ENCODE measurements at places on chromosomes 12 and 14.

GRCh38 chr12:76702946-76703345 lies 61.0 kb upstream of the ZDHHC17 start:
- peak; percentile 28 for DNase-seq

GRCh38 chr12:93146263-93146939 lies 217.3 kb upstream of the EEA1 start:
- DNase-seq, result peak; percentile 46

- no peak for DNase-seq
Measured at GRCh38 chr12:47222520-47223030, 142.8 kb upstream of the AMIGO2 start.

GRCh38 chr14:44041700-44042099 lies 465.4 kb downstream of the FSCB start:
- DNase-seq, result no peak

DNA sequence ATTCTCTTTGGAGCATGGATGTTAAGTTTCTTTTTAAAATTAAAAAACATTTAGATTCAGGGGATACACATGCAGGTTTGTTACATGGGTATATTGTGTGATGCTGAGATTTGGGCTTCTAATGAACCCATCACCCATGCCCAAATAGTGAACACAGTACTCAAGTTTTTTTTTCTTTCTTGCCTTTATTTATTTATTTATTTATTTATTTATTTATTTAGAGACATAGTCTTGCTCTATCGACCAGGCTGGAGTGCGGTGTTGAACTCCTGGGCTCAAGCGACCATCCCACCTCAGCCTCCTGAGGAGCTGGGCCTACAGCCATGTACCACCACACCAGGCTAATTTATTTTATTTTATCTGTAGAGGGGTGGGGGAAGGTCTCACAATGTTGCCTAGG lies 2.2 kb upstream of the NCKAP1L start:
- DNase-seq, result no peak

GRCh38 chr14:23520899-23521533 lies 30.5 kb downstream of the ZFHX2 start:
- DNase-seq, result no peak

- DNase-seq, result no peak
Measured at GRCh38 chr14:48008646-48009045, 333.2 kb upstream of the MDGA2 start.

- peak; percentile 69 for DNase-seq
Measured at GRCh38 chr12:5078423-5078822, 34.7 kb downstream of the KCNA5 start.

DNA sequence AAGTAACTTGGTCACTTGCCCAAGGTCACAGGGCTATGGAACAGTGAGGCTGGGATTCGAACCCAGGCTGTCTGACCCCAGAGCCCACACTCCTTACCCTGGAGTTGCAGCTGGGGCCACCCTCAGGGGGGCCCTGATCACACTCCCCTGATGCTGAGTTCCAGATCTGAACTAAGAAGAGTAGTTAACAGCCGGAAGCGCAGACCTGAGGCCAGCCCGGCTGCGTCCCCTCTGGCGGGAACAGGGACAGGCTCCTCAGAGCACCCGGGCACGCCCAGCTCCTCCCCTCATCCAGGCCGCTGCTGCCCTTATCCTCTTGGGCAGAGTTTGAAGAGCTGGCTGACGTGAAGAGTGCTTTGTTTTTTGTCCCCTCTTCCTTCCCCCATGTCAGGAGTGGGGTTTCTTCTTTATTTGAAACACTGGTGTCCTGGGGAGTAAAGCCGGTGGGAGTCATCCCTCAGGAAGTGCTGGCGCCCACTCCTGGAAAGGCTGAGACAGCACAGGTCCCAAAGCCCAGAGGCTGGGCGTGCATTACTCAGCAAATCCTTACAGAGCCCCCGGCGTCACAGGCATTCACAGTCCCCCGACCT lies 8.7 kb downstream of the PHB2 start:
- peak; percentile 89 for DNase-seq

GRCh38 chr14:24051176-24051788 lies 527 bp upstream of the CARMIL3 start:
- DNase-seq, result no peak

DNA sequence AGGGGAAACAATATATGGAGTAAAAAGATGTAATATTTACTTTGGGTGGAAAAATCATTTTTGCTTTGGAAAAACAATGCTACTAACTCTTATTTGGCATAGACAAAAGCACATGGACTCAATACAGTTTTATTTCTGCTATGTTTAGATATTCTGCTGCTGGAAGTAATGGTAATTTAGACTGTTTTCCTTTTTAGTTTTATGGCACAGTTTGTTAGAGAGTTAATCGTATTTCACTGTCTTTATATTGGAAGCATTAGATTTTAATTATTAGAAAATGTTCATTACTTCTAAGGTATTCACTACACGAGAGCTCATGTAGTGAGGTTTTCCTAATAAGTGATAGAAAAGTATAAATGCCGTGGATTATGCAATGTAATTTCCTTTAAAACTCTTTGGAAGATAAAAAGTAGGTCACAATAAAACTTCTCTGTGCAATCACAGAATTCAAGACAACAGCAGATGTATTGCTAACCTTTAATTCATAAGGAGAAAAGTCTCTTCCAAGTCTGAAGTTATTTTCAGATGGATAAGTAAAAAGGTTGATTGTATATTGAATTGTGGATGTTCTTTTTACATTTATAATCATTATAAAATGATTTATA lies 851.8 kb downstream of the TMTC2 start:
- no peak for DNase-seq

- no peak for DNase-seq
Measured at GRCh38 chr14:68783408-68784225, 9.2 kb downstream of the ZFP36L1 start.

- DNase-seq, result no peak
Measured at GRCh38 chr14:101556566-101557320, 4.6 kb upstream of the DIO3 start.

DNA sequence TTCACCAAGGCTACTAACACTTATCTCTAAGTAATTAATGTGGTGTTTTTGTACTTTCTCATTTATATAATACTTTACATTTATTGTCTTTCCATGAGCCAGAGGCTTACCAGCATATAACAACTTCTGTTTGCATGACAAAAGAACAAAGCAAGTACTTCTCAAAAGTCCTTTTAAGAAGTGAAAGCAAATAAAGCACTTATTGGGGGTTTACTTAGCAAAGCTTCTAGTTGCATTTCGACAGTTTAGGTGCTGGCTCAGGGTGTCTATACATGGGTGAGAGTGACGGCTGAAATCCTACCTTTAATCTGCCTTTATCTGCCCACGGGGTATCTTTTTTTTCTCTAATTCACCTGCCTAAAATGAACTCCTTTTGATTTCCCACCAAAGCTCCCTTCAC lies 21.0 kb upstream of the DCN start:
- no peak for DNase-seq

GRCh38 chr12:115820656-115821055 lies 456.8 kb downstream of the MED13L start:
- no peak for DNase-seq

- no peak for DNase-seq
Measured at GRCh38 chr12:19434538-19434937, 4.8 kb upstream of the AEBP2 start.

GRCh38 chr12:95634622-95635621 lies 83.6 kb upstream of the USP44 start:
- DNase-seq, result no peak

- DNase-seq, result peak; percentile 75
Measured at GRCh38 chr12:116136340-116136739, 141.2 kb downstream of the MED13L start.

- DNase-seq, result no peak
Measured at GRCh38 chr12:71703206-71703605, 17.3 kb downstream of the TMEM19 start.

DNA sequence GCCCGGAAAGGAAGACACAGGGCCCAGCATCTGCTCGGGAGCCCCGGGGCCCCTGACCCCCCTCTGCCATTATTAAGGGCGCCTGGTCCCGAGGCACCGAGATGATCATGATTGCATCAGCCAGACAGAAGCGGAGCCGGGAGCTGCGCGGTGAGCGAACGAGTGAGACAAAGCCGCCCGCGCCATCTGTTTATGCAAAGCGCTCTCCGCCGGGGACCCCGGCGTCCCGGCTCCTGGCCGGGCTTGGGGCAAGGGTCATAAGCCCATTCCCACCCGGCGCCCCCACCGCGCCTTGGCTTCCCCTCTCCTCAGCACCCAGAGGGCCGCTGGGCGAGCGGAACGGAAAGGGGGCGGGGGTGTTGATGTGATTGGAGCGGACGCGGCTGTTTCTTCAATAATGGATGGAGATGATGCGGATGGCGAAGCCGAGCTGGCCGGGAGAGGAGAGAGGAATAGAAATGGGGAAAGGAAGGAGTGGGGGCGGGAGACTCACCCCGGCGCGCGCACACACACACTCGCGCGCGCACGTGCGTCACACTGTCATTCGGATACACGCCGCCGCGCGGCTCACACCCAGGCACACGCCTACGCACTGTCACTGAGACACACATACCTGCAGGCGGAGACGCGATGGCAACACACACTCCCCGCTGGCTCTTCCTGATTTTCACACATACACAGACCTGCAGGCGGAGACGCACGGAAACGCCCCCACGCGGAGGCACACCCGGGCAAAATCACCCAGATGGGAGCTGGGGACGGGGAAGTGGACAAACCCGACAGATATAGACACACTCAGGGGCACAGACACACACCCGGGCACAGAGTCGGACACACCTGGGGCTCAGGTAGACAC lies 10.7 kb downstream of the STAC3 start:
- peak; percentile 80 for DNase-seq

DNA sequence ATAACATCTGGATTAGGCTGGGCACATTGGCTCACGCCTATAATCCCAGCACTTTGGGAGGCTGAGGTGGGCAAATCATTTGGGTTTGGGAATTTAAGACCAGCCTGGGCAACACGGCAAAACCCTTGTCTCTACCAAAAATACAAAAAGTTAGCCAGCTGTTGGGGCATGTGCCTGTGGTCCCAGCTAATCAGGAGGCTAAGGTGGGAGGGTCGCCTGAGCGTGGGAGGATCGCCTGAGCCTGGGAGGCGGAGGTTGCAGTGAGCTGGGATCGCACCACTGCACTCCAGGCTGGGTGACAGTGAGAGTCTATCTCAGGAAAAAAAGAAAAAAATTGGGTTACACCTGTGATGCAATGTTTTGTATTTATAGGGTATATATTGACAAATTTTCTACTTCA lies 5.3 kb downstream of the NEK9 start:
- DNase-seq, result no peak

- DNase-seq, result peak; percentile 30
Measured at GRCh38 chr12:42969355-42969754, 379.8 kb upstream of the PRICKLE1 start.

DNA sequence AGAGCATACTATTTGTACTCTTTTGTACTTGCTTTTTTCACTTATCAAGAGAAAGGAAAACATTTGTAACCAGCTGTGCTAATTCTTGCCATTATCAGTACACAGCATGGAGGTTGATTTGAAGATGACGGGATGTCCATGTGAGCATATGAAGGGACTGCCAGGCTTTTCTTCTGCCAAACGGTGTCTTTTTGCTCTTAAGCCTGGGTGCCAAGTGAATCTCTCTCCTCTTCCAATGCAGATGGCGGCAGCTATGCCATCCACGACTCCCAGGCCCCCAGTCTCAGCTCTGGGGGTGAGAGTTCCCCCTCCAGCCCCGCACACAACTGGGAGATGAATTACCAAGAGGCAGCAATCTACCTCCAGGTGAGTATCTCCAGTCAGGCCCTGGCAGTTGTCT lies 38.9 kb downstream of the TPCN1 start:
- DNase-seq, result no peak

GRCh38 chr12:104578453-104578852 lies 121.7 kb downstream of the CHST11 start:
- DNase-seq, result peak; percentile 96

- DNase-seq, result no peak
Measured at GRCh38 chr14:86673523-86673969, 1143.6 kb downstream of the FLRT2 start.

GRCh38 chr12:66714709-66715108 lies 35.8 kb upstream of the GRIP1 start:
- no peak for DNase-seq

DNA sequence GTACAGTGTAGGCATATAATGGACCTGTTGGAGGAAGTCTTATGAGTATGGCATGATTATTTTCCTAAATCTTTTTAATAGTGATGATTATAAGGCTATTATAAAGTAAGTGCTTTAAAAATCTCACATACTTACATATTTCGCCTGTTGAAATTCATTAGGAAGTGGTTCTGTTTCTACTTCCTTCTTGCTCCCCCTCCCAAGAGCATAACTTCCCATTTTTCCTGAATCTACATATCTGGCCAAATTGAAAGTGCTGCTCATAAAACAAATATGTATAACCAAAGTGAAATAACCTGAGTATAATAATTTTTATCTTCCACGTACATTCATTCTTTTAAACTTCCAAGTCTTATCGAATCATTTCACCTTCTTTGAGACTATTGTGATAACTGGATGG lies 455.6 kb upstream of the SEL1L start:
- no peak for DNase-seq

DNA sequence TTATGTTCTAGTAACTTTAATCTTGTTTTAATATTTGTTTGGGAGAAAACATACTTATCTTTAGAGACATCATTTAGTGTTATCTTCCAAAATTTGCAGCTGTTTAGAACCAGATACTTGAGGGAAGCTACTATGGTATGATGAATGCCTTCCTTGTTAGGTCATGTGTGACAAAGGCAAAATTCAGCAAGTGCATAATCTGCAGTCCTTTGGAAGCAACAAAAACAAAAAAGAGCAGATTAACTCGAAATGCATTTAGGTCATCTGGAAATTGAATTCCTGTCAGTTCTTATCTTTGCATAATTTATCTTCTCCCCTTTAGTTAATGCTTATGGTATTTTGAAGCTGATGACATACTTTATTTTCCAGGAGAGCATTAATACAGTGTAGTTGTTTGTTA lies 3.5 kb downstream of the FBXO34 start:
- DNase-seq, result peak; percentile 47

DNA sequence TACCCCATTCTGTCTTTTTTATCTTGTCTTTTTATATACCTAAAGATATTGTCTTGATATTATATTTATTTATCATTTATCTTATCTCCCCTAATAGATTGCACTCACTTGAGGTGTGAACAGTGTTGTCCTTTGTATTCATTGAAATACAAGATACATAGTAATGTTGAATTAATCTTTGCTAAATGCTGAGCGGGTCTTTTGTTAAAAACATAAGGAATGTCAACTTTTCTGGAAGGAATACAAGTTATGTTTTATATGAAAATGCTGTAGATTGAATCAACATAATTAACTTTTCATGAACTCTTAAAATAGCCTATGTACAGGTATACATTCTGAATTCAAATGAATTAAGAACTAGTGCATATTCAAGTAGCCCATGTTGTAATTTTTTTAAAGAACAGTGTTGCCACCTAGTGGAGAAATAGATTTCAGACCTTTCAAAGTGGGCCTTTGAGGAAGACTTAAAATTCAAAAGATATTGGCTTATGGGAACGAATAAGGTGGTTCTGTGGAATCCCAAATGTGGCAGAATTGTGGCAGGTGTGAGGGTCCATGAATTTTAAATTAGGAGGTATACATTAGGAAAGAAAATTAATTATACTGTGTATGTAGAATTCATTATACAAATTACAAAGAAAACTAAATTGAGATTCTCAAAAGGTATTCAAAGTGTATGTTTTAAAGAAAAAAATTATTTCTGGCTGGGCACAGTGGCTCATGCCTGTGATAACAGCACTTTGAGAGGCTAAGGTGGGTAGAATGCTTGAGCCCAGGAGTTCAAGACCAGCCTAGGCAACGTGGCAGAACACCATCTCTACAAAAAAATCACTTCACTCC lies 19.1 kb downstream of the BBOF1 start:
- peak; percentile 61 for DNase-seq

GRCh38 chr12:130698106-130698505 lies 18.0 kb downstream of the RIMBP2 start:
- no peak for DNase-seq
